ENCODE measurements at places on chromosomes 3 and 15. TPM values are rescaled to one million over a fixed set of nuclear protein-coding genes. Genes with fewer than 3 reads are reported as not detected.

The EFHB gene
- 1.8 TPM for polyA plus RNA-seq

The ACKR4 gene
- polyA plus RNA-seq = not detected

The IFRD2 gene
- 69.7 TPM for polyA plus RNA-seq

The CD96 gene
- 183 TPM for polyA plus RNA-seq

The RETNLB gene
- not detected for polyA plus RNA-seq

The SLC25A36 gene
- 36.0 TPM for polyA plus RNA-seq

Data from naive thymus-derived CD4-positive, alpha-beta T cell (primary cell).